ENCODE measurements at places on chromosomes 12 and 14.

DNA sequence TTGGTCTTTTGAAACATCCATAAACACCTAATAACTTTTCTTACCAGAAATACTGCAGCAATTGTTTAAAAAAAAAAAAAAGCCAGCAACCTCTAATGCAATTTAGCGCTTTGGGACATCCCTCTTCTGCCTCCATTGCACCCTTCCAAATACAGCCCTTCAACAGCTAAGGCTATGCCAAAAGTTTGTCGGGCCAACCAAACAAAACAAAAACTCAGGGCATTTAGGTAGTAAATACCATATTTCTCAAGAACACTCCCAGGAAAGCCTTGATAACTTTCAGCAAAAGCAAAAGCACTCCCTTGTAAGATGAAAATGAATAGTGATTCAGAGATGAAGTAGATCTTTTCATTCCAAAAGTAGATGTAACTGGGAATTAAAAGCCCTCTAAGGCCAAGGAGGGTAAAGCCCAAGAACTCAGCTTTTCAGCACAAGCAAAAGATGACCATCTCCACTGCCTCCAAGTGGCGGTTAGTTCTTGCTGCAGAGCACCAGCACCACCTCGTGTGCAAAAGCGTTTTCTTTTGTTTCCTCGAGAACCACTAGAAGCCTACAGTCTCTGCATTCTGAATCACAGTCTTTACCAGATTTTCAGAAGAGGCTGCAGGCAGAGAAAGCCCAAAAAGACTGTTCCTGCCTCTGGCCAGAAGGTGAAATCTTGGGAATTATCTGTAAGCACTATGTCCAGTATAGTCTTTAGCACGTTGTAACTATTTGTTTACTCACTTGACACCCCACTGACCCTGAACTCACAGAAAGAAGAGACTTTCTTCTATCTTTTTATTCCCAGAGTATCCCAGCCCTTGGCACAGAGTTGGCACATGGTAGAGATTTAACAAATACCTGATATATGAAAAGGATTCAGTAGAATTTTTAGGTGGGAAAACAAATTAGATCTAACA lies 53.1 kb downstream of the SIX6 start:
- peak; percentile 65 for DNase-seq

GRCh38 chr12:13060581-13060980 lies 16.4 kb downstream of the FAM234B start:
- no peak for DNase-seq

- DNase-seq: no peak
Measured at GRCh38 chr12:42641221-42641885, 51.8 kb upstream of the PRICKLE1 start.

- DNase-seq: no peak
Measured at GRCh38 chr12:124737040-124737419, 126.6 kb downstream of the SCARB1 start.

GRCh38 chr14:84750763-84751554 lies 779.0 kb upstream of the FLRT2 start:
- no peak for DNase-seq

DNA sequence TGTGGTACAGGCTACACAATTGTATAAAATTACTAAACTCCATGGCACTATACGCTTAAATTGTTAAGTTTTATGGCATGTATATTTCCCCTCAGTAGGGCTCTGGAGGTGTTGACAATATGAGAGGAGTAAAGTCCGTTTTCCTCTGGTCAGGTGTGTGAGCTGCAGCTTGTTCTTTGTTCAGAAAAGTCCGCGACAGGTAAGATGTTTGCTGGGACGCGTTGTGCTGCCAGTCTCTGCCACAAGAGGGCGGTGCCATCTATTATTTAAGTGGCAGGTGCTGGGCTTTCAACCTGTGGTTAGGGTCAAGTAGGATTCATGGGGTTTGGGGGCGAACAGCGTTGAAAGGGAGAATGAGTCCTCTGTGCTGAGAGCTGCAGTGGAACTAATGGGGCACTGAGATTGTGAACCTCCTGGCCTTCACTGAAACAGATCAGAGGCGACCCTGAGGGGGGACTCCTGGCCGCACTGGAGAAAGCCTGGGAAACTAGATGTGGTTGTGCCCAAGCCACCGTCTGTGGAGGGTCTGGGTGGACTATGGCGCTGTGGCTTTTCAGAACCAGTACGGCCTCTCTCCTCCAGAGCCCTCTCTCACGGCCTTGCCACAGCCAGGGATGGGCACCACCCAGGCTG lies 179.0 kb downstream of the SLC15A4 start:
- DNase-seq: peak; percentile 12

GRCh38 chr12:120799243-120800045 lies 73.8 kb downstream of the ACADS start:
- DNase-seq: no peak
